ENCODE measurements at places on chromosomes 4 and X.
A peak's percentile ranks its signal among the peaks of the same experiment; 100 is the strongest.

DNA sequence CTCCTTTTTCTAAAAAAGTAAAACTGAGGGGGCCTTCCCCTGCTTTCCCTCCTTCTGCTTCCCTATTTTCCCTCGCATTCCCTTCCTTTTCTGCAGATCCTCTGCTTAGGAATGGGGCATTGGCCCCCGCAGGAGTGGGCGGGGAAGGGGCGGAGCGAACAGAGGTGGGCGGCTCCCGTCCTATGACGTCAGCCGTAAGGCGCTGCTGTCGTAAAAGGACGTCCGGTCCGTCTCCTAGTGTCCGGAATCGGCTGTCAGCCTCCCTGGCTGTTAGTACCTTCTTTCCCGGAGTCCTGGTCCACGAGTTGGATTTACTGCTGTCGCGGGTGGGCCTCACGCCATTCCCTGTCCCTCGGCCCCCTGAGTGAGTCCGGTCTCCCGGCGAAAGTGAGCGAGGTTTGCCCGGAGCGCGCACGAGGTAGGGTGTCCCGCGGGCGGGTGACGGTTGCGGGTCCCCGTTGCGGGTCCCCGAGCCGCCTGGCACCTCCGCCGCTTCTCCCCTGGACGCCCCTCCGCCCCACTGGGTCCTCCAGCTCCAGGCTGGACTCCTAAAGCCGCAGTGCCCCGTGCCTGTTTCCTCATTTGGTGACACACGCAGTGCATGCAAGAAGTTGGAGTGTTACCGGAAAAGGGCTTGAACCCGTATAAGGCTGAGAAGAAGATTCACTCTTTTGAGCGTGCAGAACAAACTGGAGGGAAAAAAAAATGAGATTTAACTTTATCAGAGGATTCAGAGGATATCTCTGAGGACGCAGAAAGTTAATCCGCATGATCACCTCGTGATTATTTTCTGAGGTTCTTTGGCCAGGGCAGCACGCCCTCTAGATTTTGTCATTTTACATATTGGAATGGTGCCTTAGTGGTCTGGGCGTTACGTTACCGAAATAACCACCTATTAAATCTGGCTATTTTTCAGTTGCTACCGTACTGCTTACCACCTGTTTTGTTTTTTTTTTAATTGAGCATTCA lies at the start of gene ZNF330:
ZNF330 (plus strand) TSS at position 205 of the 969 bp plus-strand sequence. CDS start 1,477 bp downstream, outside the sequence.
- peak; percentile 89 for DNase-seq

DNA sequence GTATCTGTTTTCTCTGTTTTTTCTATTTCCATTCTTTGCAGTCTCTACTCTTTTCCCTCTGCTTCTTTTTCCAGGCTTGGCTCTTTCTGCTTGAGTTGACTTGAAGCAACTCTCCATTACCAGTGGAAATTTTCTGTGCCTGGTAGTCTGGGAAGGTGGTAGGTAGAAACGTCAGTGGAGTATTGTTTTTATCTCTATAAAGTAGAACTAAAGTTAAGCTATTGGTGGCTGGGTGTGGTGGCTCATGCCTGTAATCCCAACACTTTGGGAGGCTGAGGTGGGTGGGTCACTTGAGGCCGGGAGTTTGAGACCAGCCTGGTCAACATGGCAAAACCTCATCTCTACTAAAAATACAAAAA lies 438.1 kb upstream of the AR start:
- DNase-seq, result no peak

DNA sequence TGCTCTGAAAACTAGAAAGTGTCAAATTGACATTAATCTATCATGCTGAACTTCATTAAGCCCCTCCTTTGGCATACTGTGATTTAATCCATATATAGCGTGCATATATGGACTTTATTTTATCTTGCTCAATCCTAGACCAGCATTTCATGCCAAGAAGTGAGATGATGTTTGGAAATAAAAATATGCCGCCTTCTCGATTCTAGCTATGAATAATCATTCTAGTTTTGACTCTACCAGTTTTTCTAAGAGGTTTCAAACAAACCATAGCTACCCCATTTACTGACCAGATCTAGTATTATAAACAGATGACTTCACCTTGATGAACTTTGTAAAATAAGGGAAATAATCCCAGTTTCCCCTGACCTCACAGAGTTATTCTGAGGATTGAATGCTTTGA lies 95.0 kb downstream of the ARX start:
- DNase-seq, result no peak

DNA sequence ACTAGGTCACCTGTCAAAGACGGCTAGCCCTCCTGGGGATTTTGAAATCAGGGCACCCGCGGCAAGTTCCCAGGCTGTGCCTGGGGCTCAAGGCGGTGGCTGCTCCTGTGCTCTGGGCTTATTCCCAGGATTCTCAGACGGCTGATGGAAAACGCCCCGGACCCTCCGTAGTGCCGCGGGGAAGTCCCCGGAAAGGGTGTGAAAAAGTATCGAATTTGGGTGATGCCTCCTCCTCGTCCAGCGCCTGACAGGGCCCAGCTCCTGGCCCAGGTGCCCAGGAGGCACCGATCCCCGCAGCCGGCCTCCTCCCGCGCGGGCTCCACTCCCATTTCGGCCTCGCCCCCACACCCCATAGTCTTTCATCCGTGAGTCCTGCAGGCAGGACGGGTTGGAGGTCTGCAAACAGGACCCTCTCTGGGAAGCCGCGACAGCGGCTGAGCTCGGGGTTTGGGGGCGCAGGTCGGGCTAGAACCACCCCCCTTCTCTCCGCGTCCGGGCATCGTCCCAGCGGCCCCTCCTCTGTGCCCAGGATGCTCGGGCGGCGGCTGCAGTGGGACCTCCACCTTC lies 1.1 kb upstream of the NSG1 start:
- no peak for DNase-seq

DNA sequence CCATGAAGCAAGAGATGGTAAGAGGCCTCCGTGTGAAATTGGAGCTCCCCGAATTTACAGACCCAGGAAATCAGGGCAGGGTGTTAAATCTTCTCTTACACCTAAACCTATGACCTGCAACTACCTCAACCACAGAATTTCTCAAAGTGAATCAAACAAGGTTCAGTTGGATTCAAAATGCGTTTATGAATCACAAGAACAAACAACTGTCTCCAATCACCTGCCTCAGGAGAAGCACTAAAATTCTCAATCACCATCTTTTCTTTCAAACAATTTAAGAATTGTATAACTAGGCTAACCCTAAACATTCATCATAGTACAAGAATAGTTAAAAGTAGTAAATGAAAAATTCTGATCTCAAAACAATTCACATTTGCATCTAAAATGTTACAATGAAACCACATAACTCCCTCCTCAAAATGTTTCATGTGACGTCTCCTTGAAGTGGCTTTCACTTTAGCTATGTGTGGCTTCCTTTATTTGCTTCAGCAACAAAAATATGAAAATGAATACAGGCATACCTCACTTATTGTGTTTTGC lies 19.2 kb downstream of the PPP3CA start:
- DNase-seq, result no peak

DNA sequence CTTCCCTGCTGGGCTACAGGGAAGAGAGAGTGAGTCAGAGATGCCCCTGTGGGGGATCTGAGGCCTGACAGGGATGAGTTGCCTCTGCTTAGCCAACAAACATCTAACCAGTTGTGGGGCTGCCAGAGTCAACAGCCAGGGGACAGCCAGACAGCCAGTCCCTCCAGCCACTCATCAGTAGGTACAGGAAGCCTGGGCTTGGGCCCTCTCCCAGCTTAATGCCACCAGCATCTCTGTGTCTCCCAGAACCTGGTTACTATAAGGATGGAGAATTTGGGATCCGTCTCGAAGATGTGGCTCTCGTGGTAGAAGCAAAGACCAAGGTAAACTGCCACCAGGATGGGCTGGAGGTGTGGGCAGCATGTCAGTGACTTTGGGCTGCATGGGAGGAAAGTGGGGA lies 17.3 kb upstream of the SASH3 start:
- no peak for DNase-seq

GRCh38 chr4:16230308-16230707 lies 4.0 kb upstream of the TAPT1 start:
- no peak for DNase-seq

DNA sequence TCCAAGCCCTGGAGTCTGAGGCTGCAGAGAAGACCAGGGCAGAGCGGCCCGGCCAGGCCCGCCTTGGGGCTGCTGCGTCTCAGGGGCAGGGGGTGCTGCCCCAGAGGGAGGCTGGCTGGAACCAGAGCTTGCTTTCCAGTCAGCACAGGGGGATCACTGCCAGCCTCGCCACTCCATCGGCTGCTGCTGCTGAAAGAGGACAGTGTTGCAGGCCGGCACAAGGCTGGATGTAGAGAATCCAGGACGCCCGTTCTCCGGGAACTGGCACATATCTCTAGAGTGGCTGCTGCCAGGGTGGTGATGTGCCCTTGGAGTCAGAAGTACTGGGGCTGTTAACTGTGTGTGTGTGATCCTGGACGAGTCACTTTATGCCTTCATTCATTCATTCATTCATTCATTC lies 31.9 kb upstream of the SORCS2 start:
- no peak for DNase-seq

GRCh38 chr4:48526406-48526805 lies 36.4 kb downstream of the ZAR1 start:
- no peak for DNase-seq

DNA sequence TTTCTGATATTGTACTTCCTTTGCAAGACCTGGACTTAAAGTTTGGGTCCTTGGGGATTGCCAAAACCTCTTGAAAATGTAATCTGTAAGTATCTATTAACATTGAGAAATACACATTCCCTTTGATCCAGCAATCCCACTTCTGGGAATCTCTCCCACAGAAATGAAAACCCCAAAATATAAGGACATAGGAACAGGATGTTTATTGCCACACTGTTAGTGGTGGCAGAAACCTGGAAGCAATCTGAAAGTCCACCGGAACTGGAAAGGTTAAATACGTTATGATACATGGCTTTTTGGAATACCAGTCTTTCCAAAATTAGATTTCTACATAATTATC lies 71.2 kb upstream of the STX18 start:
- no peak for DNase-seq

- no peak for DNase-seq
These were observed 162.6 kb downstream of the INPP4B start for GRCh38 chr4:142683503-142683902.

DNA sequence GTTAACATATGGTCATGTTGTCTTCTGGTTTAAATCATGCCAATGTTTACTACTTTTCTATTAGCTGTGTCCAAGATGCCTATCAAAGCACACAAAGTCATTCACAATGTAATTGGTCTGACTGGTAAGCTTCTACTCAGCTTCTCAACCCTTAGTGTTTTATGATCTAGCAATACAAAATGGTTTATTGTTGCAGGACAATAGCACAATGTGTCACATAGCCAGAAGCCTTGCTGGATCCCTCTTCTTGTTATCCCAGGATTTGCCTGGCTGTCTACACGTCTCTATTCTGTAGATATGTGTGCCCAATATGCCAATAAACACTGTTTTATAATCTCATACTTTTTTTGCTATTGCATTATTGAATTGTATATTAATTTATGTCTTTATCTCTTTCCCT lies 1111.0 kb upstream of the AGA start:
- no peak for DNase-seq

- DNase-seq, result no peak
These were observed 171.0 kb upstream of the PPP1R2C start for GRCh38 chrX:42948723-42949657.

DNA sequence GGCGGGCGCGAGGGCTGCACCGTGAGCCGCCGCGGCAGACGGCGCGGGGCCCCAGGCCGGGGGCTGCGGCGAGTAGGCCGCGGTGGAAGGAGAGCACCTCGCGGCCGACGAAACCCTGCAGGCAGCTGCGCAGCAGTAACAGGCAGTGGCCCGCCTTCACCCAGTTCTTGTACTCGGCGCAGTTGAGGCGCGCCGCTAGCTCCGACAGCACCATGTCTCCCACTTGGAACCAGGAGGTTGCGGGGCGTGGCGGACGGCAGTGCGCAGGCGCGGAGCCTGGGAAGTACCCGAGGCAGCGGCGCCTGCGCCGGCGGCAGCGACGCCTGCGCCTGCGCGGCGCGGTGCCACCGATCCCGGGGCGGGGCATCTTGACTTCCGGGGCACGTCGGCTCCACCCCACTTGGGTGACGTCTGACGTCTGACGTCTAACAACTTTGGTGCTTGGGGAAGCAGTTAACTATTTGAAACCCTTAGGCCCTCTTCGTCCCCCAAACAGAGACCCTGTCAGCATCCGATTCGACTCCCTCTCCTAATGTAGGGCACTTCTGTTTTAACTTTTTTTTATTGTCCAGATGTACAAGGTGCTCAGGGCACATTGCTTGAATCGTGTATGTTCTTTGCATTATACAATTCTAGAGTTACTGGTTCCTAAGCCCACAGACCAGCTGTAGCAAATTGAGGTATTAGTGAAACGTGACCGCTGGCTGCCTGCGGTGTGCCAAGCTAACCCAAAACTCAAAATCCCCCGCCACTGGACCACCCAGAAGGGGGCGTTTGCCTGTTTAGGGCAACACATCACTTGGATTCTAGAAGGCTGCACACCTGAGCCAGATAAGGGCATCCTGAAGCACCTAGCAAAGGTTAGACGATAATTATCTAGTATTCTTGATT lies at the start of gene CXorf38:
CXorf38 (minus strand) TSS at position 255 of the 891 bp plus-strand sequence; CDS start at position 214, 41 bp downstream.
- DNase-seq, result peak; percentile 47

DNA sequence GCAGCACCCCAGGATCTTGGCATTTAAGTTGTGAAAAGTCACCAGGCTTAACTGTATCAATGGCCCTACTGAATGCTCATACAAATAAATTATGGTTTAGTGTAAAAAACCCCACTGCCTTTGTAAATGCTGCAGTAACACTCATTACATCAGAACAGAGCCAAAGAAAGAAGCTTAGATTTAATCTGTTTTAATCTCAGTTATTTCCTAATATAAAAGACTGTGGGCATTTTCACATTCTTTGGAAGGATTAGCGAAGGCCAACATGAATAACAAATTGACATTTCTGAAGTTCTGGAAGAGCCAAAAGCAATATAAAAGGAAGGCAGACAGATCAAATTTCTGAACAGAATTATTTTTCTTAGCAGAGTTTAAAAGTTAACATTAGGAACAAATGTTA lies 140.0 kb upstream of the HCCS start:
- DNase-seq, result no peak

GRCh38 chr4:17701882-17702281 lies 79.5 kb downstream of the FAM184B start:
- DNase-seq, result no peak

- DNase-seq, result peak; percentile 42
These were observed 7.8 kb upstream of the SH3TC1 start for GRCh38 chr4:8191136-8191747.

GRCh38 chr4:173013232-173013930 lies 155.2 kb upstream of the GALNT7 start:
- DNase-seq, result no peak

- DNase-seq, result no peak
These were observed 180.7 kb upstream of the PGRMC2 start for GRCh38 chr4:128468123-128468989.

GRCh38 chr4:105998171-105999063 lies 103.1 kb downstream of the NPNT start:
- no peak for DNase-seq

GRCh38 chr4:136920092-136920881 lies 612.0 kb downstream of the PCDH18 start:
- no peak for DNase-seq

GRCh38 chr4:37635155-37635554 lies 51.0 kb downstream of the RELL1 start:
- DNase-seq, result no peak

- no peak for DNase-seq
These were observed 87.7 kb downstream of the FBXW7 start for GRCh38 chr4:152448038-152448707.

All from HS-27A (cell line).